Spinal cord (tissue), 10 donors: ENCODE measurements at places on chromosomes 7 and 10. TPM values are rescaled to one million over a fixed set of nuclear protein-coding genes. Genes with fewer than 3 reads are reported as not detected.

Gene NKX6-2
- total RNA-seq, result 16.9 TPM

Gene POU6F2
- total RNA-seq, result 1.1 TPM

Gene PON1
- total RNA-seq, result 0.61 TPM

GRCh38 chr10:98135222-98135899 lies 904 bp downstream of the R3HCC1L start:
- H3K4me1 ChIP-seq, result peaks cover 2% of the 10 kb centered on the region
- no peaks in the 10 kb centered on the region for H3K27me3 ChIP-seq
- no peak for DNase-seq

- no peak within 1 kb of the TSS for H3K4me3 ChIP-seq
- no peak within 1 kb of the TSS for H3K27ac ChIP-seq
- H3K4me1 ChIP-seq, result no peaks in the 10 kb centered on the region
- H3K36me3 ChIP-seq, result no peaks in the 10 kb centered on the region
Observed at GRCh38 chr10:122699796-122700455, at the start of gene C10orf120. TSS of gene C10orf120 (minus strand) at chr10:122699846. CDS start at chr10:122699790, 56 bp downstream.
